Aorta (tissue), 5 donors: ENCODE measurements at places on chromosomes 2 and 18. TPM values are rescaled to one million over a fixed set of nuclear protein-coding genes. Genes with fewer than 3 reads are reported as not detected.

GRCh38 chr2:16621316-16621715 lies 44.3 kb downstream of the CYRIA start:
- DNase-seq: no peak

GRCh38 chr2:56688661-56689060 lies 504.9 kb downstream of the CCDC85A start:
- DNase-seq: no peak

GRCh38 chr2:233007270-233007669 lies 5.8 kb downstream of the NGEF start:
- DNase-seq: peak; percentile 16

GRCh38 chr18:11946756-11947155 lies 34.6 kb upstream of the IMPA2 start:
- no peak for DNase-seq

GRCh38 chr2:99789849-99790248 lies 300.0 kb upstream of the REV1 start:
- DNase-seq: no peak

DNA sequence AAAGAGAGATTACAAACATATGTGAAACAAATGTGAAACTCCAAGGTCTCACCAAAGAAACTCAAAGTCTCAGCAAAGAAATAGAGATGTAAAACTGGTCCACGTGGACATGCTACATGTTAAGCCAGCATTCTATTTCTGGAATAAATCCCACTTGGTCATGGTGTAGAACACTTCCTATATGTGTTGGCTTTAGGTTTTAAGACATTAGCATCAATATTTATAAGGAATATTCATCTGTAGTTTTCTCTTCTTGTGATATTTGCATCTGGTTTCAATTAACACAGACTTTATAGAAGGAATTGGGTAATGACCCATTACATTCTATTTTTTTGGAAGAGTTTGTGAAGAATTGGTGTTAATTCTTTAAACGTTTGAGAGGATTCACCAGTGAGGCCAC lies 133.1 kb downstream of the COPS8 start:
- DNase-seq: no peak

- no peak for DNase-seq
Measured at GRCh38 chr18:44903327-44903726, 222.6 kb downstream of the SETBP1 start.

GRCh38 chr2:140498360-140498759 lies 1632.5 kb downstream of the LRP1B start:
- DNase-seq: no peak

DNA sequence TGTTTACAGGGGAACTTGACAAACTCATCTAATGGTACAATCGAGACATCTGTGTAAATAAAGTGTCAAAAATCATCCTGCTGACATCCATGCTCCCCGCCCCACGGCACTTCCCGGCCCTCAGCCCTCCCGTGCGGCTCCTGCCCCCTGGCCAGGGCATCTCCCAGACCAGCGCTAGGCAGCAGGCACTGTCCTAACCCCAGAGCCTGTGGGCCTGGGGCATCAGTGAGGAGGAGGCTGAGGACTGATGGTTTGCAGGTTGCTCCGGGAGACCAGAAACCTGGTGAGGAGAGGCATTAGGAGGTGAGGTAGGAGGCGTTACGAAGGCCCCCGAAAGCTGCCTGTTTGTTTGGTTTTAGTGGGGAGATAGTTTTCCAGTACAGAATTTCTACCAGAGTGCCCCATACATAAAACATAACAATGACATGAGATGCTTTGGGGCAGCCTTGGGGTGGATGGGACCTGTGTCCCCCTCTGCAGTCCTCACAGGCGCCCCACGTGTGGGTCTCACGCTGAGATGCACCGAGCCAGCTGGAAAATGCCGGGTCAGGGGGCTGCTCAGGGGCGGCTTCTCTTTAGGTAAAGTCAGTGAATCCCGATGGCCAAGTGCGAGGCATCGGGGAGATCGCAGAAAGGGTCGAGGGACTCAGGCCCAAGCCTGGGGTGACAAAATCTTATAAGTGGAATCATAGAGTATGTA lies 114.2 kb downstream of the RTP5 start:
- no peak for DNase-seq

DNA sequence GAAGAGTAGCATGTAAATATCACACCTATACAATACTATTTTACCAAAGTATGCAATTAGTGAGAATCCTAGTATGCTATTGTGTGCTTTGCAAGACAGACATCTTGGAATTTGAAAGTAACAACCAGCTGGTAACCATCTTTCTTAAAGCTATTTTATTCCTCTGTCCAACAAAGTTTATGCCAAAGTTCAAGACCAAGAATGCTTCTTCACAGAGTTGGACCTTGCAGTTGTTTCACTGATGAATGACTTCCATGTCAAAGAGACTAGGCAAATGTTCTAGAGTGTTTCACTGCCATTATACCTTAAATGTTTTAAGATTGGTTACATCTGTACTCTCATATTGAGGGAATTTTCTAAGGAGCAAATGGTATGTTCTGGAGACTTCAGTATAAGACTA lies 215.2 kb upstream of the CRIM1 start:
- no peak for DNase-seq

- DNase-seq: no peak
Measured at GRCh38 chr2:2131075-2131789, 199.8 kb downstream of the MYT1L start.

DNA sequence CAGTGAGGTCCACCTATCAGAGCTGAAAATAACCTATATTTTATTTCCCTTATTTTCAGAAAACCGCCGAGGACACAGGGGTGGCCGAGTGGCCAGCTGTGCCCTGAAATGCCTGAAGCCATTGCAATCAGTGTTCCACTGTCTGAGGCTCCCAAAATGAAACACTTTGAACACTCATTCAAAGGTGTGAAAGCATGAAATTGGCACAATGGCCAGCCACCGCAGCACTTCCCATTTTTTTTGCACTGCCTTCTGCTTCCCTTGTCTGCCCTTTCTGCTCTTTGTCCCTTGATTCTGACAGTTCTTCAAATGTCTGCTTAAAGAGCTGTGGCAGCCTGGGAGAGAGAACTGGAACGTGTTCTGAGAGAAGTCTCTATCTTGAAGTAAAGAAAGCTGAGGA lies 1127.5 kb upstream of the CELF4 start:
- DNase-seq: no peak

DNA sequence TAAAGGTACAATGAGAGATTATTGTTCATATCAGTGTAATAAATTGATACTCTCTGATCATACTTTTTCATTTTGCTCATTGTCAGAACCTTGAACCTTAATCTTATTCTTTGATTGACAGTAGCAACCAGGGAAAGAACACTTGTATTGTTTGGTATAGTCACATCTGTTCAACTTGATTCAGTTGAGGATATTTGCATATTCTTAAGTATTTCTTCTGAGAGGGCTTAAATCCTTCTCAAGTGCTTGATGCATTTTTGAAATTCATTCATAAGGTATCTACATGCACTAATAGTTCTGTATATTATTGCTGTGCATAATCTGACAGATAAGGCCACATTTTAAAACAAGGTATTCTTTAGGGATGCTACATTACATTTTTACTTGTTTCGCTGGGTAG lies 118.9 kb downstream of the EHBP1 start:
- DNase-seq: no peak

DNA sequence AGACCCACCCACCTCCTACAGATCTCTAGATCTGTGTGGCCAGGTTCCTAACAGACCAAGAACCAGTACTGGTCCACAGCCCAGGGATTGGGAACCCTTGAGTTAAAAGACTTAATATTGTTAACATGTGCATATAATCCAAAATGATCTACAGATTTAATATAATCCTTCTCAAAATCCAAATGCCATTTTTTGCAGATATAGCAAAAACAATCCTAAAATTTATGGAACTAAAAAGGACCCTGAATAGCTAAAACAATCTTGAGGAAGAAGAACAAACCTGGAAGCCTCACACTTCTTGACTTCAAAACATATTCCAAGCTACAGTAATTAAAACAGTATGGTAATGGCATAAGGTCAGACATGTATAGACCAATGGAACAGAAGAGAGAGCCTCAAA lies 206.9 kb upstream of the SIX2 start:
- no peak for DNase-seq

GRCh38 chr2:69789175-69789721 lies 40.2 kb upstream of the GMCL1 start:
- DNase-seq: peak; percentile 67

DNA sequence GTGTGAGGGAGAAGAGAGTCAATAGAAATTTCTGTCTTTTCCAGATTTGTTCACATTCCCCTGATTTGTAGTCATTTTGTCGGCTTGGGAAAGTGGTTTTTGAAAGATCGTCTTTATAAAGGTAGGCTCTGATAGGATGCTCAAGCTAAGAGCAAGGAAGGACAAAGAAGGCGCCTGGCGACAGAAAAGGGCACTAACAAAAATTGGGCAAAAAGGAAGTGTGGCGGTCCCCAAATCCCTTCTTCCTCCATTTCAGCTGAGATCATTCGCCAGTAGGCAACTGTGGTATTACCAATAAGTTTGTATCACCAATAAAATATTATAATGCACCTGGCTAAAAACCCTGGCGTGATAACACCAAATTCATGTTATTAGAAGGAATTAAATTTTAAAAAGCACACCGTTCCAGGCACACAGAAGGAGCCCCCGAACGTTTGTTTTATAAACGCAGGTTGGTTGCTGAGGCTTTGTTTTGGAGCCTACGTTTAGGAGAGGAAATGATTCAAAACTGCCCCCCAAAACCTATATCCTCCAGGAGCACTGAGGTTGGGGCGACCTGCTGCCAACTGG lies 756 bp upstream of the PTPN4 start:
- no peak for DNase-seq

GRCh38 chr2:9552219-9553178 lies 3.1 kb downstream of the ADAM17 start:
- DNase-seq: no peak

GRCh38 chr2:237876061-237876526 lies 16.7 kb downstream of the RAMP1 start:
- DNase-seq: peak; percentile 44

DNA sequence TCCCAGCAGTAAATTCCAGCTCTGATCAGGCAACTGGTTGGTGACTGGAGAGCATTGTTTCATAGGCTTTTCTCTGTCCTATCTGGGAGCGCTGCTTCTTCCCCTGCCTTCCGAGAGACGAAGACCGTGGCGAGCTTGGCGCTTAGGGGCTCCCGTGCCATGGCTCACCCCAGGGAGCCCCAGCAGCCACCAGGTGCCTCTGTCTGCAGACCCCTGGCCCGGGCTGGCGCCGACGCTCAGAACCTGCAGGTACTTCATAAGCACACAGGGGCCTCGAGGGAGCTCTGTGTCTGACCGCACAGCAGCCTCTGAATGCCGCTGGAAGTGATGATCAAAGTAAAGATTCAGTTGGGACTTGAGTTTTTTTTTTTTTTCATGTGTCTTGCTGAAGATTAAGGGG lies 19.1 kb upstream of the RBM44 start:
- no peak for DNase-seq

DNA sequence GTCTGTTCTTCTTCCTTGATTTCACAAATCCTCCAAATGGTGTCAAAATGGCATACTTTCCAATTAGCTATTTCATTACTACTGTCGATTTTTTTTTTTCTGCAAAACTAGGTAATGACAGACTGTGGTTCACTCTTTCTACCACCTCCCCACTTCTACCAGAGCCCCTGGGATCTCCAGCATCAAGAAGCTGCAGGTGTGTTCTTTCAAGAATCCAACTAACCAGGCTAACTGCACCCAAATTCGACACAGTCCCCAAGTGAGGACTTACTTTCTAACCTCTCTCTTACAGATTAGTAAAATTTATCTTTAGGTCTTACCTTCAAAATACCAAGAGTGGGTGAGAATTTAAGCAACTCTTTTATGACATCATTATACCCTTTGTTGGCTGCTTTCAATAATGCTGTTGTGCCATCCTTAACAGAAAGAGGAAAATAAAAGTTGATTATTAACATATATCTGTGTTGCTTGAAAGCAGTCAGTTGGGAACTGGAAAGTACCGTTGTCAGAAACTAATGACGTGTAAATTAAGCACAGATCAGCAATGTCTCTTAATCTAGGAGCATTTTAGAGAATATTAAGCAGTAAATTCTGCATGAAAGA lies 31.2 kb upstream of the NPC1 start:
- no peak for DNase-seq

GRCh38 chr2:231710799-231711676 lies 2.7 kb downstream of the PTMA start:
- DNase-seq: peak; percentile 85

DNA sequence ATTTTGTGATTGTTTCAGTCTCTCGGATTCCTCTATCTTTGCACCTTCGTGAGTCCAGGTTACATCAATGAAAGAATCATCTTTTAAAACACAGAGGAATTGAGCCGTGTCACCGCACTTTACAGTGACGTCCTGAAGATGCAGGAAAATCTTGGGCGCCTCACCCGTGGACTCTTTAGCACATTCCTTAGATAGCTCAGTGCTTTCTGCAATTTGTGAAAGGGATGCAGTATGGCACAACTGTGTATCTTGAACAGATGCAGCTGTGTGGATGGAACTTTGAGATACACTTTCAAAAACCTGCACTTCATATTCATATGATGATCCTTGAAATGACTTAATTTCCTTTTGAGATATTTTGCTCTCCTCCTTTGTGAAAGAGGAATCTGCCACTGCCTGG lies 50.9 kb downstream of the TTN start:
- DNase-seq: no peak

DNA sequence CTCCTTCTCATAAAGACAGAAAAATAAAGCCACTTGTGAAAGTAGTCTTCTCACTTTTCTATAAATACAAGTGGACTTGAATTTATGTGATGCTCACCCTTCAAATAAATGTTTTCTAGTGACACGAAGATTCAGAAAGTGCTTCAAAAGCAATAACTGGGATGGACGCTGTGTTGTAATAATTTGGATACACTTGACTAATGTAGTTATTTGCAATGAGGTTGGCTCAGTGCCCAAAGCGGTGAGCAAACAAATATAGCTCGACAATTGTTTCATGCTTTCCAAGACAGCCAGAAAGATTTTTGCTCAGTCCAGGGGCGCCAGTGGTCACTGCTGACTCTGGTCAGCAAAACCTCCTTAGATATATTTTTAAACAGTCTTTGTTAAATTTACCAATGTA lies 278.6 kb upstream of the KLHL14 start:
- DNase-seq: no peak

GRCh38 chr18:9734189-9734588 lies 26.1 kb downstream of the RAB31 start:
- DNase-seq: no peak

GRCh38 chr2:226991663-226992062 lies 155.8 kb downstream of the RHBDD1 start:
- no peak for DNase-seq

The LYPD6B gene
- not detected for total RNA-seq

The STARD6 gene
- not detected for total RNA-seq

The SLC23A3 gene
- 7.3 TPM for total RNA-seq

The LRRTM1 gene
- total RNA-seq: 0.39 TPM

The DYNC2LI1 gene
- 24.6 TPM for total RNA-seq

The KCNJ3 gene
- 5.1 TPM for total RNA-seq

The ALPP gene
- not detected for total RNA-seq

The NXPH2 gene
- not detected for total RNA-seq

The NLRC4 gene
- total RNA-seq: 4.2 TPM

The NRP2 gene
- total RNA-seq: 67.3 TPM

The DUSP19 gene
- 8.1 TPM for total RNA-seq
